ENCODE measurements at places on chromosomes 2 and 18.

DNA sequence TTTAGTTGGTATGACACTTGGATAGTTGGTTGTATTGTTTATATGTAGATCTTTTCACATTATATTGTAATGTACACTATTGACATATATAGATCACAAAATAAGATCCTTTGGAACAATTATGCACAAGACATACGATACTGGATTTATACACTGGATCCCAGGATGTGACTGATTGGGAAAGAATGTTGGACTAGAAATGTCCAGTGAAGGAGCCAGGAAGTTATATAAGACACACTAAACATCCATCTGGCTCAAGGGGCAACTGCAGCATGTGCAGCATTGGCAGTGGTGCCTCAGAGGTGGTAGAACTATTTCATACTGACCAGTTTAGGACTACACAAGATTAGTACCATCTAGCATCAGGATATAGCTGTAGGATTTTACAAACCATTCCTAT, 104.9 kb downstream of the TRABD2A start:
- no peak for DNase-seq

- DNase-seq: no peak
These were observed 788.4 kb downstream of the EPHA4 start for GRCh38 chr2:220783671-220784070.

- DNase-seq: no peak
These were observed 1978.3 kb upstream of the PIK3C3 start for GRCh38 chr18:39976771-39977170.

- no peak for DNase-seq
These were observed 150.1 kb upstream of the SMAD2 start for GRCh38 chr18:48080546-48080945.

- DNase-seq: no peak
These were observed 50.1 kb downstream of the TIMM21 start for GRCh38 chr18:74198453-74198852.

DNA sequence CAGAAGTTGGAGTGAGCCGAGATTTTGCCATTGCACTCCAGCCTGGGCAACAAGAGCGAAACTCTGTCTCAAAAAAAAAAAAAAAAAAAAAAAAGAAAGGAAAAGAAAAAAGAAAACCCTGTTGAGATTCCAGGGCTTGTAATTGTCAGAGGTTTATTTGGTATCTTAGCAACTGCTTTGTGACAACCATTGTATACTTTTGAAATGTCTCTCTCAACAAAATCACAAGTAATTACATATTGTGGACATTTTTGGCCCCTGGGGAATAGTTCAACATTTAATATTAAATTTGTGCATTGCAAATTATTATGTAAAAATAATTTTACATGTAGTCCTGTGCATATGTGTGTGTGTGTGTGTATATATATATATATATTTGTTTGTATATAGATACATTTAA, 270.8 kb downstream of the GALNT13 start:
- no peak for DNase-seq

- DNase-seq: no peak
These were observed 49.0 kb downstream of the STRADB start for GRCh38 chr2:201500534-201500933.

GRCh38 chr18:41155910-41156851, 798.9 kb upstream of the PIK3C3 start:
- no peak for DNase-seq

GRCh38 chr2:85741833-85742455, 11.8 kb upstream of the ATOH8 start:
- no peak for DNase-seq

DNA sequence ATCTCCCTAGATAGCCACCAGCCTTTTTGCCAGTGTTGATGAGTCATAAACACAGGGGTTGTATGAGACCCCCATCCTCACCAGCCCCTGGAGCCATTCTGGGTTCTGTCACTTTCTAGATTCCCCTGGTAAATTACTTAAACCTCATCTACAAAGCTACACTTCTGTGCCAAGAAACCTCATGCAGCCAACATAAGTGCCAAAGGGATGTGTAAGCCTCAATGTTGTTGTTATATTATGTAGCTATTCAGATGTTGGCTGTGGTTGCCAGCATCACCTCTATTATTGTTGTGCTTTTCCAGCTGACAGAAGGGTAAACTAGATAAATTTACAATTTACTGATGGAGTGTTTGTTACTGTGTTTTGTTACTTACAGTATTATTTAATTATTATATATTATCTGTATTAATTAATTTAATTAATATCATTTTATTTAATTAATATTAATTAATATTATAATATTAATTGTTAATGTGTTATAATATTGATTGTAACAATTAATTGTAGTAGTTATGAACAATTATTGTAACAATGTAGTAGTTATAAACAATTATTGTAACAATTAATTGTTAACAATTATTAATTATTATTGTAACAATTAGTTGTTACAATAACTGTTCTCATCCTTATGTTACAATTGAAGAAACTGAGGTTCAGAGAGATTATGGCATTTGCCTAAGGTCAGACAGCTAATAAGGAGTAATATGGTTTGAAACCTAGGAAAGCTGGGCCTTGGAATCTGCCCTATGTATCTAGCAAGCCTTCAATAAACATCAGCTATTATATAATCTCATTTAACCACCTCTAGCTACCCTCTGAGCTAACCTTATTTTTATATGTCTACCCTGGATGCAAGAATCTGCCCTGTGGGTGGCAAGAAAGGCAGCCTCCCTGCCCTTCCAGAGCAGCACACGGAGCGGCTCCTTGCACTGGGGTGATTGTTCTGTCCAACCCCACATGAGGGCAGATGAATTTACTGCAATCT, 36.1 kb downstream of the PSTPIP2 start:
- no peak for DNase-seq

DNA sequence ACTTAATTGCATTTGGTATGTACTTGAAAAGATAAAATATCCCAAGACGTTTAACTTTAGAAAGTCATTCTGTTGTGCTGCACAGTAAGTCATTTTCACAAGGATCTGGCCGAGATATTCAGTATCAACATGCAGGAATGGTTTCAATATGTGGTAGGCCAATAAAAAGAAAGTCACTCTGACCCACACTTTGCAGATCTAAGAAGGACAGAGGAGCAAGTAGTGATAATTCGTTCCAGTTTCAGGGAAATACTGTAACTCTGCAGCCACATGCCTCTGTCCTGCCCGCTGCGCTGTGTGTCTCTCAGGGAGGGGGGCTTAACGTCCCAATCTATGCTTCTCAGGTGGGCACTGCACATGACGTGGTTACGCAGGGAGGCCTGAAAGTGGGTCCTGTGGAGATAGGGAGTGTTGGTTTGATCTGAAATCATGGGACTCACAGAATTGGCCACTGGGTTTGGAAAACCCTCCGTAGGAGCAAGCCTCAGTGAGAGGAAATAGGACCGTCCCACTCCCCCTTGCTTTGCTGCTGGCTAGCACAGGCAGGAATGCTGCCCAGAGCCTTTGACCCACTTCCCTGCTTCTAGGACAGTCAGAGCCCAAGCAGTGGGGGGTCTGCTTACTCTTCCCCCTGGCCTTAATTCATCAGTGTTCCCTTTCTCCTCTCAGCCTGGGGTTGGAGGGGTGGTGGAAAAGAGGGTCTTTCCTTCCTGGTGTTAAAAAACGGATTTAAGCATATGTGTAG, 314.7 kb upstream of the SPRED2 start:
- no peak for DNase-seq

GRCh38 chr18:44732599-44732998, 51.9 kb downstream of the SETBP1 start:
- no peak for DNase-seq

Measured in activated T-helper 1 cell treated with anti-CD3 and anti-CD28 coated beads, Interleukin-2, amount 50 U/mL, for 16 hours (primary cell).